Left ventricle myocardium superior (tissue), 1 donor: ENCODE measurements at places on chromosomes 13 and 19. TPM values are rescaled to one million over a fixed set of nuclear protein-coding genes. Genes with fewer than 3 reads are reported as not detected.
A peak's percentile ranks its signal among the peaks of the same experiment; 100 is the strongest.

TUBA3C gene
- not detected for total RNA-seq

LATS2 gene
- 25.1 TPM for total RNA-seq

CRX gene
- not detected for total RNA-seq

NPAS1 gene
- total RNA-seq = 0.32 TPM

KRTDAP gene
- not detected for total RNA-seq

DNA sequence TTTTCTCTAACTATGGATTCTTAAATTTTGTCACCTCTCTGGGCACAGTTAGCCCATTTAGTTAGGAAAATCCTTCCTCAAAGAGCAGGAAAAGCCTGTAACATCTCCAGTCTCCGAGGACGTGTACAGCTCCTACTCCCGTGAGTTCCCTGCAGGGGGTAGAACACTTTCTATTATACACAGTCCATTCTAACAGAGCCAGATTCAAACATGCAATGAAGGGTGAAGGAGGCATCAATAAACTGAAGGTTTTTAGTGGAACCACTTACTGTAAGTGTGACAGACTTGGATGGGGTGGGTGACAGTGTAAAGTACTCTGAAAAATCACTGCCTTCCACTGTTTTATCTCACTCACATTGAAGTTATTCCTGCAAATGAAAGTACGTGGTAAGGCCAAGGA, 204.7 kb upstream of the DACH1 start:
- no peak for DNase-seq

DNA sequence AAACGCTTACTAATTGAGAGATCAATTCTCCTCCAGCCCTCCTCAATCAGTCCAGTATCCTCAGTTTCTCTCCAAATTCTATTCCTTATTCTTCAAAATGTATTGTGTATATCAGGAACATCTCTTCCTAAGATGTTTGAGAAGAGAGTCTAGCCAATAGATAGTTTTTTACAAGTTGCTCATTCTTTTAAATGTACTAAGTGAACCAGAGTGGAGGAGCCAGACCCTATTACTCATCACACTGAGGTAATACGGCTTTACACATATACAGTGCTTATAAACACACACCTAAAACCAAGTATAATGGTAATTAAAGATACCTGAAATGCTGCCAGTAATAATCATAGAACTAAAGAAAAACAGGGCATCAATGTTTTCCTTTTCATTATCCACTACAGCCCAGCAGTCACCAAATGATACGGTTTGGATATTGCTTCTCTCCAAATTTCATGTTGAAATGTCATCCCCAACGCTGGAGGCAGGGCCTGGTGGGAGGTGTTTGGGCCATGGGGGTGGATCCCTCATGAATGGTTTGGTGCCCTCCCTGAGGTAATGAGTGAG, 45.2 kb upstream of the HMGB1 start:
- DNase-seq = no peak

- no peak for DNase-seq
Measured at GRCh38 chr19:9673912-9674662, 813 bp downstream of the ZNF562 start.

DNA sequence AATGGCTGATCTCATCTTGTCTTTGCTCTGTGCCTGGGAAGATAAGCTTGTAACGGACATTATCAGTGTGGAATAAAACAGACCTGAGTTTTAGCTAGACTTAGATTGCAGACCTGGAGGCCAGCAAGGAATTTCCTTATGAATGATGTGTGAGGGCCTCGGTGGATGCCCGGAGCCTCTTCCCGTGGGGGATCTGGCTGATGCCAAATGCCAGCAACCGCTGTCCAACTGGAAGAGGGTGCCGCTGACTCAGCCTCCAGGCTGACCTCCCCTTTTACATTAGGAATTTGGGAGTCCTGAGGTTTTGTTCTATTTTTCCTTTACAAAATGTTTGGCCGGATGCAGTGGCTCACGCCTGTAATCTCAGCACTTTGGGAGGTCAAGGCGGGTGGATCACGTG, 19.6 kb upstream of the LILRA2 start:
- no peak for DNase-seq

DNA sequence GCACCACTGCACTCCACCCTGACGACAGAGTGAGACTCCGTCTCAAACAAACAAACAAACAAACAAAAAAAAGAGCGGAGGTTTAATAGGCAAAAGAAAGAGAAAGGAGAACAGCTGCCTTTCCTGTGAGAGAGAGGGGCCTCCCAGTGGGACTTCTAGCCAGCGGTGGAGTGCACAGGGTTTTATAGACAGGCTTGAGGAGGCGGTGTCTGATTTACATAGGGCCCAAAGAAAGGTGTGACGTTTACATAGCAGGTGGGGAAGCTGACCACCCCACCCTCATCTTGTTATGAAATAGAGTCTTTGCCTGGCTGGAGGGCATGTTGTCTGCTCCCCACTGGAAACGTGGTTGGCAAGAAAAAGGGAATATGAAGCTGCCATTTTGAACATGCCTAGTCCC, 106.0 kb upstream of the CSNK1A1L start:
- no peak for DNase-seq

- no peak for DNase-seq
Measured at GRCh38 chr19:6766357-6767080, 716 bp downstream of the SH2D3A start.

DNA sequence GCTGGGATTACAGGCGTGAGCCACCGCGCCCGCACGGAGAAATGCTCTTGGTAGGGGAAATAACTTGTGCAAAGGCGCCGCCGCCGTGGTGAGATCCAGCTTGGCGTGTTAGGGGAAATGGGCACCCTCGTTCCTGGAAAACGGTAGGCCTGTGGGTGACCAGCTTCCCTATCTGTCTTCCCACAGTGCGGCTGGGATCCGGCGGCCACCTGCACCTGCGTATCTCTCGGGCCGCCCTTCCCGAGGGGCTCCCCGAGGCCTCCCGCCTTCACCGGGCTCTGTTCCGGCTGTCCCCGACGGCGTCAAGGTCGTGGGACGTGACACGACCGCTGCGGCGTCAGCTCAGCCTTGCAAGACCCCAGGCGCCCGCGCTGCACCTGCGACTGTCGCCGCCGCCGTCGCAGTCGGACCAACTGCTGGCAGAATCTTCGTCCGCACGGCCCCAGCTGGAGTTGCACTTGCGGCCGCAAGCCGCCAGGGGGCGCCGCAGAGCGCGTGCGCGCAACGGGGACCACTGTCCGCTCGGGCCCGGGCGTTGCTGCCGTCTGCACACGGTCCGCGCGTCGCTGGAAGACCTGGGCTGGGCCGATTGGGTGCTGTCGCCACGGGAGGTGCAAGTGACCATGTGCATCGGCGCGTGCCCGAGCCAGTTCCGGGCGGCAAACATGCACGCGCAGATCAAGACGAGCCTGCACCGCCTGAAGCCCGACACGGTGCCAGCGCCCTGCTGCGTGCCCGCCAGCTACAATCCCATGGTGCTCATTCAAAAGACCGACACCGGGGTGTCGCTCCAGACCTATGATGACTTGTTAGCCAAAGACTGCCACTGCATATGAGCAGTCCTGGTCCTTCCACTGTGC, 2.4 kb downstream of the GDF15 start:
- DNase-seq = peak; percentile 91

DNA sequence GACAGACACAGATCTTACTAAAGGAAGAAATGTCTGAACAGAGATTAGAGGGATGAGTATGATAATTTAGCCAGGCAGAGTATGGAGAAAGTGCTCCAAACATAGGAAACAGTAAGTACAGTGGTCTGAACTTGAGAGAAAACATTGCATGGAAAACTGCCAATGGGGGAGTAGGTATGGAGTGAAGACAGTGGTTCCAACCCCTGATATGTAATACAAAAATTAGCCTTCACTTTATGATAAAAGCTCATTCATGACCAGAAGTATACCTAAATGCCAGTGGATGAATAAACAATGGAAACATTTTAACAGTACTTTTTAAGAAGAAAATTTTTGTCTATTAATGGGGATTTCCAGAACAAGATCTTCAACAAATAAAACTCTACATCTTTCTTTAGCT, 334.0 kb downstream of the DIAPH3 start:
- no peak for DNase-seq

DNA sequence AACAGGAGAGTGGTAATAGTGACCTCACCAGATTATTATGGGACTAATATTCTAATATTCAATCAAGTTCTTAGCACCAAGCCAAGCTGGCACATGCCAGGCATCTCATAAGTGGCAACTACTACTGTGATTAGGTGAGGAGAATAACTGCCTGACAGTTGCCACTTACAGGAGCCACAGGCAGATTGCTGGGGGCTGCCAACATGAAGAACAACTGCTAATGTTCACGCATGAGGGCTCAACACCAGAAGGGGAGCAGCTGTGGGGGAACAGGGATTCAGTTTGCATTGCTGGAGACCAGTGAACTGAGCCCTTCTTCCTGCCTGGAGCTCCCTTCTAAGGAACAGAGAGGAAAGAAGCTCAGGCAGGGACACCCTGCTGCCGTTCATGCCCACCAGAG, 504.5 kb downstream of the FOXO1 start:
- DNase-seq = no peak

GRCh38 chr19:45439190-45439568, 15.5 kb upstream of the ERCC1 start:
- DNase-seq = no peak

- DNase-seq = no peak
Measured at GRCh38 chr13:25881971-25882451, 169.8 kb downstream of the SHISA2 start.

- DNase-seq = no peak
Measured at GRCh38 chr19:11054200-11054599, 35.1 kb upstream of the LDLR start.

GRCh38 chr13:22040810-22041364, 370.0 kb downstream of the FGF9 start:
- DNase-seq = no peak

GRCh38 chr13:46531953-46532352, 21.0 kb upstream of the LRCH1 start:
- no peak for DNase-seq

DNA sequence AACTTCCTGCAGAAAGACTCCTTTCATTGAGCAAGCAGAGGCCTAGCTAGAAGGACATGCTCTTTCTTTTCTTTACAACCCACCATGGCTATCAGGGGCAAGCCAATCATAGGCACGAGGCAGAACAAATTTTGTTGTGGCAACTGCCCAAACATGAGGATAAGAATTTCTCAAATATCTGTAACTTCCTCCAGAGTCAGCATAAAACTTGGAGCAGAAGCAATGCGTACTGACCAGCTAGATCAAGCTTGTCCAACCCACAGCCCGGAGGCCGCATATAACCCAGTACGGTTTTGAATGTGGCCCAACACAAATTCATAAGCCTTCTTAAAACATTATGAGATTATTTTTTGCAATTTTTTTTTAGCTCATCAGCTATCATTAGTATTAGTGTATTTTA, 87.0 kb upstream of the SOX21 start:
- no peak for DNase-seq

- DNase-seq = no peak
Measured at GRCh38 chr19:4538601-4538954, 1.3 kb downstream of the LRG1 start.

- DNase-seq = peak; percentile 52
Measured at GRCh38 chr13:113029487-113030258, 60.7 kb downstream of the MCF2L start.

GRCh38 chr19:5099701-5100221, 130.8 kb downstream of the KDM4B start:
- no peak for DNase-seq

DNA sequence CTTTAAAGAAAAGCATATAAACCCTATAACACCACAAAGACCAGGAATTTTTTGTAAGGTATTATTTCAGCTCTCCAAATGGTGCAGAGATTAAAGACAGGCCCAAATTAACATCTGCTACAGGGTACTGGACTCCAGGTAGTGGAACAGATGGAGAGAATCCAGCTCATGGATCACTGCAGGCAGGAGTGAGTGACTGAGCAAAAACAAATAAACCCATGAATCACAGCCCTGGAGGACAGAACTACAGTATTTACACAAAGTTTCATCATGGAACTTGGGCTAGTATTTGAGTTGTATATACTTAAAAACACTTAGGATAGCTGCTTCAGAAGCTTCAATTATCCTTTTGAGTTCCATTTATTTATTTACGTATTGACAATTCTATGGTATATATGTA, 132.8 kb upstream of the SPRY2 start:
- DNase-seq = no peak

- DNase-seq = no peak
Measured at GRCh38 chr13:111225810-111226546, 94.5 kb upstream of the TEX29 start.

DNA sequence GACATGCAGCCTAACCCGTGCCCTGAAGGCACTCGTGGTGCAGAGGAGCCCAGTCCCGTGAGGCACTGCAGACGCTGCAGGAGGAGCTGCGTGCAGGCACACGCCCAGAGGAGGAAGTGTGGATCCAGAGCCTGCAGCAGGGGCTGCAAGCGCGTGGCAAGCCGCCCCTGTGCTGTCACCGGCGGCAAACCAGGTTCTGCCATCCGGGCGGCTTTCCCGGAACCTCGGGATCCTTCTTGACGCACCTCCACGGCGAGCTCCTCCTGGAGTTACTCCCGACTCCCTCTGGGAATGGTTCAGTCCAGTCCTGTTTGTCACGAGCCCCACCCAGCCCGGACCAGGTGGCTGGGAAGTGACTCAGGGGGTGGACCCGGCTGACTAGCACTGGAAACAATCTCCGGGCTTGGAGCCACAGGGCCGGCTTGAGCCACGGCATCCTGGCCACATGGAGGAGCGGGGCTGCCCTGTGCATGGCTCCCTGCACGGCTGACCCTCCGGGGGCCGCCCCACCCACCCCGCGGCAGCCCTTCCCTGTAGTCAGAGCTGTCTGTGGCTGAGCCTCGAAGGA, 10.2 kb downstream of the DPP9 start:
- DNase-seq = peak; percentile 89

DNA sequence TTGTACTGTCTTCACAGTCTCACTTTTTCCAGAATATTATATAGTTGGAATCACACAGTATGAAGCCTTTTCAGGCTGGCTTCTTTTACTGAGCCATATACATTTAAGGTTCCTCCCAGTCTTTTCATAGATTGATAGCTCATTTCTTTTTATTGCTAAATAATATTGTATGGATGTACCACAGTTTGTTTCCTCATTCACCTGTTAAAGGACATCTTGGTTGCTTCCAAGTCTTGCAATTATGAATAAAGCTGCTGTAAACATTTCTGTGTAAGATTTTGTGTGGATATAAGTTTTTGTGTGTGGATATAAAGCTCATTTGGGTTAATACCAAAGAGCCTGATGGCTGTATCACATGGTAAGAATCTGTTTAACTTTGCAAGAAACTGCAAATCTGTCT, 24.5 kb upstream of the CYP2A7 start:
- DNase-seq = no peak

GRCh38 chr19:41025871-41026270, 34.8 kb downstream of the CYP2B6 start:
- DNase-seq = no peak

- DNase-seq = peak; percentile 97
Measured at GRCh38 chr19:49801966-49802661, 11.0 kb downstream of the FUZ start.
